T-cell (primary cell): ENCODE measurements at places on chromosomes 6 and 20.

- DNase-seq: no peak
Measured at GRCh38 chr20:43040427-43040826, 149.3 kb downstream of the PTPRT start.

DNA sequence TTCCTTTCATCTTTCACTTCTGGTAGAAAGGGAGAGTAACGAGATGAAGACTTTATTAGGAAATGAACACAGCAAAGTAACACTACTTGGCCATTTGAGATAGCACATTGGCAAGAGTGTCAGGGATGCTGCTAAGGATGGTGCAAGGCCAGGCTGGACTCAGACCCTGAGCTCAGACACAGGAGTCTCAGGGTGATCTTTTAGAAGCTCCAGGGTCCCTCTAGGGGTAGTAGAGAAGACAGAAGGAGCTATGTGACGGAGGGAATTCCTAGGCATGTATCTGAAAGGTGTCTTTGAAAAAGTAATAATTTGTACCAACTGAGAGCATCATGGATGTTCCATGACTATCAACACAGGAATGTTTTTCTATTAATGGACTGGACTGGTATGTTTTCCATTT, 436.5 kb downstream of the DHX35 start:
- DNase-seq: no peak

GRCh38 chr6:118890997-118891790, 2.8 kb upstream of the ASF1A start:
- DNase-seq: no peak

DNA sequence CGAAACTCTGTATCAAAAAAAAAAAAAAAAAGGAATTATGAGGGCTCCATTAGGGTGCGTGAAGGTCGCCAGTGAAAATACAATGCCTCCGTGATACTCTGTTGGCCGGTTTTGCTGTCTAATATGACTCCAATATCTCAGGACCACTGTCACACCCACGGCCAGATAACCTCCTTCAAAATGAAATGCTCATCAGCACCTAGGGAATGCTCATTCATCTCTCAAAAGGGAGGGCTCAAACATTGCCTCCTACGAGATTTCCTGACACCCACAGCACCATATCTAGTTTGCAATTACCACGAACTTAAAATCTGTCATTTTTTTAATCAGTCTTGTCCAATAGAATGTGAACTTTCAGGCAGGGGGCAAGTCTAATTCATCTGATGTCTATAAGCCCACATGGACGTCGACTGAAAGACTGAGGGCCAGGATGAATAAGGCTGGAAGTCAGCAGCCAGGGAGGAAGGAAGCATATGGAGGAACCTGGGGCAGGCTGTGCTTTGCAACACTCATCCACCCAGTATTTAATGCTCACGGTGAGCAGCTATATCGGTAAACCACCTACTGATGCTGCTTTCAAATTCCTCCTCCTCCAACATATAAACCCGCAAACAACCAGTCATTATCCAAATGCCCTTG, 42.8 kb downstream of the MAP3K5 start:
- DNase-seq: no peak

GRCh38 chr6:17601386-17601703, 1.2 kb downstream of the FAM8A1 start:
- DNase-seq: no peak

- no peak for DNase-seq
Measured at GRCh38 chr6:18166312-18167036, 11.3 kb downstream of the KDM1B start.

- no peak for DNase-seq
Measured at GRCh38 chr6:169008641-169009257, 244.9 kb downstream of the THBS2 start.

- DNase-seq: no peak
Measured at GRCh38 chr6:152293404-152293803, 343.8 kb downstream of the SYNE1 start.

DNA sequence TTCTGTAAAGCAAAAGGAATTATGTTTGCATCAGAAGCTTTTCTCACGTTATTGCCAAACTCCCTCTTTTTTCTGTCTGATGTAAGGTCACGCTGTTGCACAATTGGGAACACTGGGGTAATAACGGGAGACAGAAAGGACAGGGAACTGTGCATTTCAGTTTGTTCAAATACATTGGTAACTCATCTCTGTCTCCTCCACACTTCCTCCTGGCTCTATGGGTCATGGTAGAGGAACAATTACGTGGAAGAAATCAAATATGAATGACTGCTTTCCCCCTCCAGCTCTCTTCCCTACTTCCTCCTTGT, 132.2 kb upstream of the TNFAIP3 start:
- DNase-seq: no peak

- no peak for DNase-seq
Measured at GRCh38 chr6:170371080-170371479, 64.5 kb downstream of the FAM120B start.

GRCh38 chr6:74579047-74579446, 626.8 kb downstream of the COL12A1 start:
- DNase-seq: no peak

DNA sequence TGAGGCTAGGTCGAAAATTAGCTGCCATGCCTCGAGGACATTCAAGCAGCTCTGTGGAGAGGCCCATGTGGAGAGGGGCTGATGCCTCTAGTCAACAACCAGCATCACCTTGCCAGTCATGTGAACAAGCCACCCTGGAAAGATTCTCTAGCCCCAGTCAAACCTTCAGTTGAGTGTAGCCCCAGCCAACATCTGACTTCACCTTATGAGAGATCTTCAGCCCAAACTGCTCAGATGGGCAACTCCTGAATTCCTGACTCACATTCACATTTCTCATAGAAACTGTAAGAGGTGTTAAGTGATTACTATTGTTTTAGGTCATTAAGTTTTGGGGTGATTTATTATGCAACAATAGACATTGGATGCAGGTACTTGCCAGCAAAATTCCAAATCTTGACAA, 44.9 kb downstream of the GJA10 start:
- DNase-seq: no peak

GRCh38 chr20:21826976-21827375, 121.5 kb downstream of the PAX1 start:
- DNase-seq: no peak

DNA sequence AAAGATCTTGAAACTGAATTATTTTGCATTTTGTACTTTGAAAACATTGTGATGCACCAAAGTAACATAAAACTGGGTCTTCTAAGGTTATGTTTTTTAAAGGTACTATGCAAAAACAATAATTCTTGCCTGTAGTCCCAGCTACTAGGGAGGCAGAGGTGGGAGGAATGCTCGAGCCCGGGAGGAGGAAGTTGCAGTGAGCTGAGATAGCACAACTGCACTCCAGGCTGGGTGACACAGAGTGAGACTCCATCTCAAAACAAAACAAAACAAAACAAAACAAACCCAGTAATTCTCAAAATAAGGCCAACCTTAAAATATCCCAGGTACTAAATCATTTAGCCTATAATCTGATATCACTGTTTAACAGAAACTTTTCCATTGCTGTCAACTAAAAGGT, 269.6 kb downstream of the KHDC1L start:
- DNase-seq: no peak

GRCh38 chr6:90274451-90275030, 22.1 kb downstream of the BACH2 start:
- peak; percentile 93 for DNase-seq

DNA sequence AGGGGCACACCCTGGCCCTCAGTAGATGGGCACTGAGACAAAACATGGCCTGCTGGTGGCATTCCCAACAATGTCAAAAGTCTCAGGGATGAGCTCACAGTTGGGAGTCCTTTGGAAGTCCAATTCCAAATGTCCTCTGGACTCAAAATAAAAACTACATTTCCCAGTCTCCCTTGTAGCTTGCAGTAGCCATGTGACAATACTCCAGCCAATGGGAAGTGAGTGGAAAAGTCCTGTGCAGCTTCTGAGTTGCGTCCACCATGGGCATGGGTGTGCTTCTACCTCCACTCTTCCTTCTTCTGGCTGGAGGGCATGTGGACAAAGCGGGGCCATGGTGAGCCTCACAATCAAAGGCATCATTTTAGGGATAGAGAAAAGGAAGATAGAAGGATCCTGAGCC, 5.8 kb upstream of the ADAM33 start:
- no peak for DNase-seq

DNA sequence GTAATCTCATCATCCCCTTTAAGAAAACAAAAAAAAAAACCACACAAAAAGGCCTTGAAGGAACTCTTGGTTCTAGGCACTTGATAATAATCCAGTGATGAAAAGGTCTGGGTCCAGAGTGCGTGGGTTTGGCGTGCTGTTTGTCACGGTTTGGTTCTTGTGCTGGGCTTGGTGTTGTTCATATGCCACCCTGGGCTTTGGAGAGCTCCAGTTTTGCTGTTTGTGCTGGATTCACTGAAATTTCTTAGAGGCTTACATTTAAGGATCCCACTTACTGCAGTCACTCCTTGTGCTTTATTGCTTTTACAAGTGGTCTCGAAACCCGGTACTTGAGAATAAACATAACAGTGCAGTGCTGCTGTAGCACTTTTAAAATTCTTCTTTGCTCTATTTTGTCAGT, 68.8 kb upstream of the XRN2 start:
- DNase-seq: no peak

DNA sequence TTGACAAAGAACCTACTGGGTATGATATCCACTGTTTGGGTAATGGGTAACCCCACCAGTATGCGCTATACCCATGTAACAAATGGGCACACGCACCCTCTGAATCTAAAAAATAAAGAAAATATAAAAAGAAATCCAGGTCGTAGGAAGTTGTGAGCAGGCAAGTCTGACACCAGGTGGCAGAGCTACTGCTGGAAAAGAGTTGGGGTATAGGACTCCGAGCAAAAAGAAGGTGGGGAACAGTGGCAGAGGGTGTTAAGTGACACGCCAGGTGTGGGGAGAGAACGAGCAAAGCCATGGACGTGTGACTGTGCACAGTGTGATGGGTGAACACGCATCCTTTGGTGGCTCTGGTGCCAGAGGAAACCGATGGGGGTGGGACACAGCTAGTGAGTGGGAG, 46.7 kb downstream of the NOX3 start:
- no peak for DNase-seq
